Bladder microvascular endothelial cell (primary cell): ENCODE measurements at places on chromosomes 3 and 15. TPM values are rescaled to one million over a fixed set of nuclear protein-coding genes. Genes with fewer than 3 reads are reported as not detected.

Gene SERP1
- total RNA-seq: 98.1 and 135 TPM in 2 replicates

Gene TUSC7
- not detected in 2 replicates for total RNA-seq

Gene SKOR1
- under 0.01 TPM in 1 of 2 replicates, not detected in the other for total RNA-seq

Gene LRRN1
- not detected in 2 replicates for total RNA-seq

Gene CNTN6
- not detected in 2 replicates for total RNA-seq

Gene C3orf20
- not detected in 2 replicates for total RNA-seq

Gene CASR
- not detected in 2 replicates for total RNA-seq

Gene ERC2
- total RNA-seq: 0.49 and 2.8 TPM in 2 replicates

Gene HMCES
- total RNA-seq: 25.4 and 30.0 TPM in 2 replicates

Gene PPM1L
- 0.65 and 0.88 TPM in 2 replicates for total RNA-seq

Gene SLC28A1
- total RNA-seq: not detected in 2 replicates

Gene LIPH
- 0.19 TPM in 1 of 2 replicates, not detected in the other for total RNA-seq

Gene CD276
- total RNA-seq: 21.9 and 82.4 TPM in 2 replicates

Gene RETNLB
- not detected in 2 replicates for total RNA-seq

Gene DPPA2
- not detected in 2 replicates for total RNA-seq

Gene ARPP21
- not detected in 2 replicates for total RNA-seq

Gene ATP13A4
- 0.13 TPM in 1 of 2 replicates, not detected in the other for total RNA-seq

Gene CEP19
- total RNA-seq: 2.1 and 5.2 TPM in 2 replicates

Gene BBX
- total RNA-seq: 33.8 and 60.1 TPM in 2 replicates

Gene EPB42
- total RNA-seq: not detected in 2 replicates
